ENCODE measurements at places on chromosomes 1 and 21.

- DNase-seq = no peak
These were observed 112.3 kb upstream of the IFFO2 start for GRCh38 chr1:19068639-19069276.

- DNase-seq = peak; percentile 85
These were observed 4.9 kb downstream of the CROCC start for GRCh38 chr1:16926491-16927073.

GRCh38 chr1:8930116-8930515 lies 15.6 kb upstream of the CA6 start:
- DNase-seq = no peak

DNA sequence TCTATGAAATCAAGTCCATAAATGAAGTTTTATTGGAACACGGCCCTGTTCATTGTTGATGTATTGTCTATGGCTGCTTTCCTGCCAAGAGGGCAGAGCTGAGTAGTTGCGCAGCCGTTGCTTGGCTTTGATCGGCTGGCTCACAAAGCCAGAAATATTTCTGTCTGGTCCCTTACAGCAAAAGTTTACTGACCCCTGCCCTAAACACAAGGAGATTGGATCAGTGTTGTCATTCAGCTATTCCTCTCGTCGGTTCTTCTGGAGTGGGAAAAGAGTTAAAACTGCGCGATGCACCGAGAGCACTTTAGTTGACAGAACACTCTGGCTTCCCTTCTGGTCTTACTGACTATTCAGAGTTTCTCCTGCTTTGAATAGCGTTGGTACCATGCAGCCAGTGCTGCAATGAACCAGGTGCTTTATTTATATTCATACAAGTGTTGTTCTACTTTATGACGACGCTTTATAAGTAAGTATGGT lies 868 bp downstream of the ZBTB40 start:
- no peak for DNase-seq

All from NCI-H1092 (cell line).